ENCODE measurements at places on chromosomes 6 and 20.
A peak's percentile ranks its signal among the peaks of the same experiment; 100 is the strongest.

- peak; percentile 17 for DNase-seq
Measured at GRCh38 chr6:17015144-17015543, 86.7 kb upstream of the STMND1 start.

DNA sequence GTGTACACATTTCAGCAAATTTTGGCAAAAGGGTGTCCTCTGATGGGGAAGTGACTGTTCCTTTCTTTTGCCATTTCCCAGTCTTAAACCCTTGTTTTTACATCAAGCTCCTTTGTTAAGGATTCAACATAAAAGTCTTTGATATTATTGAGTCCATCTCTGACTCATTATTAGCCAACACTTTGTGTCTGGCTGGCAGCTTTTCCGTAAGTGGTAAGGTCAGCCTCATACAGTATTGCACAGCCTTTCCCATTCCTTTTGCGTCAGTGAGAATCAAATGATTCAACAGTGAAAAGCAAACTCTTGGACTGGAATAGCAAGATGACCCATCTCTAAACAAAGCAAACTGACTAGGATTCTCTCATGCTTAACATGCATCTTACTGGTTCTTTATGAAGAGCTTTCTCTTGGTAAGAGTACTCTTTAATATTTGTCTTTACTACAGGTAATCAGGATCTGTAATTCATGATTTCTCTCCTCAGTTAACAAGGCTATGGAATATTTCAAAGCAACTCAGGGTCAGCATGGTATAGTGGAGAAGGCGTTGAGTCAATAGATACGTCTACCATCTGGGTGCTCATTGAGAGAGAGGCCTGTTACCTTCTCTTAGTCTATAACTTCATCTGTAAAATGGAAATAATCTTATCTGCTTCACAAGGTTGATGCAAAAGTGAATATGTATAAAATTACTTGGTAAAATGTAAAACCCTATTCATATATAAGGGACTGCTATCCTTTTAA, 183.6 kb downstream of the PRL start:
- no peak for DNase-seq

DNA sequence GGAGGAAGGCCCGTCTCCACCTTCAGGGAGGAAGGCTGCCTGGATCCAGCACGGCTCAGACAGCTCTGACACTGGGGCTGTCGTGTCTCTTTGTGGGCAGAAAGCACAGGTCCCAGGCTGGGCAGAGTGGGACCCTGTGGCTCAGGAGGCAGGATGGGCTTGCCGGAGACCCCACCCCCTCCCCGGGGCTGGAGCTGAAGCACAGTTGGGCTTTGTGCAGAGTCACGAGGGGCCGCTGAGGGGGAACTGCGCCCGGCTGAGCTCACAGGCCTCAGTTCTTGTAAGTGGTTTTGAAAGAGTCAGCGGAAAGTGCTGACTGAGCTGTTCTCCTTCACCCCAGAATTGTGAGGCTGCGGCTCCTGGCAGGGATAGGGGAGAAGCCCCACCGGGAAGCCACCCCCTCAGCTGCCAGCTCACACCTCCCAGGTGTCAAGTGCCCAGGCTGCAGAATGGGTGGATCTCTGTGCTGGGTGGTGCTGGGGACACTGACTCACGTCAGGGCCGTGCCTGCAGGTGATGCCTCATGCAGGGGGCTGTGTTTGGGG, 145.5 kb upstream of the RNF24 start:
- DNase-seq: peak; percentile 54

DNA sequence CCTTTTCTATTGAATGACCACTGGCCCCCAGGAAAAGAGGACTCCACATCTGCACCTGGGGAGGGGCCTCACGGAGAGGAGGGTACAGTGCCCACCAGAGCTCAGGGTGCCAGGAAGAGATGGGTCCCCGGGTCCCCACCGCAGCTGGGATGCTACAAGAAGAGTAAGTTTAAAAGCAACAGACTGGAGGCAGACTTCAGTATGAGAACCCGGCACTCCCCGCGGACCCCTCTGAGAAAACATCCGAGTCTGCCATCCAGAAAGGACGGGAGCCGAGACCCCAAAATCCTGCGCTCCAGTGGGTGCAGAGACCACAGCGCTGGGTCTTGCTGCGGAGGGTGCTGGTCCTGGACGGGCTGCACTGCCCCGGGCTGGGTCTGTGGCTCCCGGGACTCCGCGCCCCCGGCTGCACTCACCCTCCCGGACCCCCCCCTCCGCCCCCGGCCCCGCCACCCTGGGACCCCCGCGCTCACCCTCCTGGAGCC, 350 bp downstream of the HELZ2 start:
- no peak for DNase-seq

- DNase-seq: no peak
Measured at GRCh38 chr6:100447900-100448748, 16.6 kb downstream of the SIM1 start.

DNA sequence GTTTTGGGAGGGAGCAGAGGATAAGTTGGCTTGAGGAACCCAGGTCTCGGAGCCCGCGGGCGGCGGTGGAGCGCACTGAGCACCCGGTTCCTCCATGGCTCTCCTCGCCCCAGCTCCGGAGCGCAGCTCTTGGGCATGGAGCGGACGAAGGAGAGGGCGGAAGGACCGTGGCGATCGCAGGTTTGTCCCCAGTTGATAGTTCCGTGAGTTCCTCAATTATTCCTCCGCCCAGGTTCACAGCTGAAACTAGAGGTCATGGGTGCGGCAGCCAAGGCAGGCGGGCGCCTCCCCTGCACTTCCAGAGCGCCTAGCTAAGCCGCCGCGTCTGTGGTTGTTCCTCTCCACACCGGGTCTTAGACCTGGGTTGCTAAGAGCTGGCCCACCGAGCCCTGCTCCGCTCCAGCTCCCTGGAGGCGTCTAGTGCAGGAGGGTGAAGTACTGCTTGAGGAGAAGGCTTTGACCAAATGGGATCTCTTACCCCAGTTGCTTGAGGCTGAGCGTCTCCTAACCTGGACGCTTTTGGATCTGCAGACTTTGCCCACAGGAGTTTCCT, at the start of gene HTR1B:
Gene HTR1B (minus strand): TSS at position 184 of the 553 bp plus-strand sequence. CDS start 88 bp downstream, at position 96.
- DNase-seq: no peak

DNA sequence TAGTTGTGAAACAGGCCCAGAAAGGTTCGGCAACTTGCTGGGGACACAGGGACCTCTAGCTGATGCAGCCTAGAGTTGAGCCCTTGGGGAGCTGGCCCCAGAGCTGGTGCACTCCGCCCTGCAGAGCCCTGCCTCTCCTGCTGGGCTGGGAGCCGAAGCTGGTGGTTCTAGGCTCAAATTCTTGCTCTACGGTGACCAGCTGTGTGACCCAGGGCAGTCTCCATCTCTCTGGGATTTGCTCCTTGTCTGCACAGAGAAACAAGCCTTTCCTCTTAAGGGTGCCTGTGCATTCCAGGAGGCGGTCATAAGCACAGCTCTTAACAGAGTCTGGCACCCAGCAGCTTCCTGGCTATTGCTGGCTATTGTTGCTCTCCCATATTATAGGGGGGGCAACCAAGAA, 47.4 kb downstream of the RBM38 start:
- DNase-seq: no peak

DNA sequence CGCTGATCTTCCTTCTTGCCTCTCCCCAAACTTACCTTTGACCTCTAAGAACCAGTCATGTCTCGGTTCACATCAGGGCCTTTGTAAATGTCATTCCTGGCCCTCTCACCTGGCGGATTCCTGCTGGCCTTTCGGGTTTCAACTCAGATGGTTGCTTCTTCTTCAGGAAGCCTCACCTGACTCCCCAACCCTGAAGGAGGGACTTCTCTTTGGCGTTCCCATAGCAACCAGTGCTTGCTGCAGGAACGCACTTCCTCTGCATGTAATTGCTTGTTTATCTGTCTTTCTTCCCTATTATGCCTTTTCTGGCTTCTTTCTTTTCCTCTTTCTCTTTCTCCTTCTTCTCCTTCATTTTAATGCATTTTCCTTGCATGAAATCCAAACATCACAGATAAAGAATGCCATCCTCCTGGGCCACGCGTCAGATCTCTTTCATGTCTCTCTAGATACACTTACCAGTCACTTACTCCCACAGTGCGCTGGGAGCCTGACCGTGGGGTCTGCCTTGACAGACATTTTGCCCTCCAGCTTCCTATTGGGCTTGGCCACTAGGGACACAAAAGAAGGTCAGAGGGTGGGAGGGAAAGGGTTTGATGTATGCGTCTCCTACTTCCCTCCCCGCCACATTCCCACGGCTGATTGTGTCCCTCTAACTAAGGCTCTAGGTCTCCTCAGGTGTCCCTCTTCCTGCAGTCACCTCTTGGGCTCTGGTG, 295.7 kb upstream of the TSHZ2 start:
- no peak for DNase-seq

DNA sequence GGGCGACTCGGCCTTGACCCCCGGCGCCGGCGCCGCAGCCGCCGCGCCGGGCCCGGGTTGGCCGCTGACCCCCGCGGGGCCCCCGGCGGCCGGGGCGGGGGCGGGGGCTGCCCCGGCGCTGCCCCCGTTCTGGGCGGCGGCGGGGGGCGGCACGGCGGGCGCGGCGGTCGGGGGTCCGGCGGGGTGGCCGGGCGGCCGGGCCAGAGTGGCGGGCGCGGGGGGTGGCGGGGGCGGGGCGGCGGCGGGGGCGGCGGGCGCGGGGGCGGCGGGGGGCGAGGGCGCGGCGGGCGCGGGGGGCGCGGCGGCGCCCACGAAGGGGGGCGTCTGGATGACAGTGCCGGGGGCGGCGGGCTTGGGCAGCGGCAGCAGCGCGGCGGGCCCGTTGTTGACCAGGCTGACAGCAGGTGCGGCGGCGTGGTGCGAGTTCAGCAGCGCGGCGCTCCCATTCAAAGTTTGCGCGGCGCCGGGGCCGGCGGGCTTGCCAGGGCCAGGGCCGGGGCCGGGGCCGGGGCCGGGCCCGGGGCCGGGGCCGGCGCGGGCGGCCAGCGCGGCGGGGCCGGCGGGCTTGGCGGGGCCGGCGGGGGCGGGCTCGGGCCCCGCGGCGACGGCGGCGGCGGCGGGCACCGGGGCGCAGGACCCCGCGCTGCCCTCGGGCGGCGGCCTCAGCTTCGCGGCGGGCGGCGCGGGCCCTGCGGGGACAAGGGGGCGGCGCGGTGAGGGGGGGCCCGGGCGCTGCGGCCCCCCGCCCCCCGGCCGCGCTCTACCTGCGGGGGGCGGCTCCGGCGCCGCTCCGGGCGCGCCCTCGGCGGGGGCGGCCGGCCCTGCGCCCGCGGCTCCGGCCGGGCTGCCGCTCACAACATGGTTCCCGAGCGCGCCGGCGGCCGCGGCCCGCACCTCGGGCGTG, 659 bp downstream of the TAF4 start:
- DNase-seq: no peak

- no peak for DNase-seq
Measured at GRCh38 chr6:2072453-2072852, 173.0 kb downstream of the GMDS start.

DNA sequence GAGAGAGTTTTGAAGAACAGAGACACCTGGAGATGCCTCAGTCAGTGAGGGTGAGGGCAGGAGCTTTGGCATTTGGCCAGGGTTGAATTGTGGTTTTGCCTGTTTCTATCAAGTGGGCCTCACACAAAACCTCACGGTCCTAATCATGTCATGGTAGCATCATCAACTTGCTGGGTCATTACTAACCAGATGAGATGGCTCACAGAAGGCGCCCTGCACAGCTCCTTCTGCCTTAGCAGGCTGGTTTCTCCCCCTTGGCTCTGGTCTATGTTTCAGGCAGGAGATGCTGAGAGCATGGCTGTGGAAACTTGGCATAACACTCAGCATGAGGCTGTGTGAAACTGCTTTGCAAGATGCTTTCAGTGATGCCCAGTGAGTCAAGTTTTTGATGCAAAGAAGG, 99.3 kb downstream of the LRRC1 start:
- DNase-seq: peak; percentile 21

GRCh38 chr6:152184573-152184916, 377.1 kb downstream of the ESR1 start:
- no peak for DNase-seq

DNA sequence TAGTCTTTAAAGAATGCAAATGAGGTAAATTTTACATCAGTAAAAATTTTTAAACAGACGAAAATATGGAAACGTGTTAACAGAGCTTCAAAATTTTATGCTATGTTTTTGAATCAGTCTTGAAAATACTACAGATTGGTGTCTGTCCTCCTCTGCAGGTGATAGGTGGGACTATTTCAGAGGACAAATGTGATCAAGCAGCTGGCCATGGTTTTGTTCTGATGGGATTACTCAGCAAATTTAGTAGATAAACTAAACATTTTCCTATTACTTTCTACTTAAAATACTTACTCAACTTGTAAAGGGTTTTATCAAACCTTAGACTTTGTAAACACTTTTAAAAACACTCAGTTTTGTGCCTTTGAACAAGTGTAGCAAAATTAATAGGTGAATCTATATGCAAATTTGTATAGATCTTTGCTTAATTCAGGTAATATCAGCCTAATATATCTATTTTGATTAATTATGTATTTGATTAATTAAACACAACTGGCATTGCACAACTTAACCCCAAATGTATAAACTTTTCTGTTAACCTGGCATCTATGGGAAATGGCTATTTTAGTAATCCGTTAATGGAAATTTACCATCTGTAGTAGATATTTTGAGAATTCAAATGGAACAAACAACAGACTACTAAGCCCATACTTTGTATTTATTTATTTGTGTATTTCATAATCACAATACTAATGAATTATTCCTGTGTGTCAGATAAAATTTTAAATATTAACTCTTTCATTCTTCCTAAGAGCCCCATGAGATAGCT, 22.5 kb downstream of the ADGRB3 start:
- DNase-seq: no peak

DNA sequence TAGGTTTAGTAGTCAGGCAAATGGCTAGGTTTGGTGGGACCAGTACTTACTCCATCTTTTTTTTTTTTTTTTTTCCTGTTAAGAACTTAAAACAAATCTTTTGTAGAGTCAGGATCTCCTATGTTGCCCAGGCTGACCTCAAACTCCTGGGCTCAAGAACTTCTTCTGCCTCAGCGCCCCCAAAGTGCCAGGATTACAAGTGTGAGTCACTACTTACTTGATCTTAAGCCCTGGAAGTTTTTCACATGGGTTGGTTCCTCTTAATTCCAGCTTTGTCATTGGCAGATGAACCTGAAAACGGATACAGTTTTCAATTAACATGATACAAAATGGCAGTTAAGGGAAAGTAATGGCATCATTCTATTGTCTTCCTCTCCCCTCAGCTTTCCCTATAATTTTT, 179.4 kb upstream of the JAG1 start:
- no peak for DNase-seq

DNA sequence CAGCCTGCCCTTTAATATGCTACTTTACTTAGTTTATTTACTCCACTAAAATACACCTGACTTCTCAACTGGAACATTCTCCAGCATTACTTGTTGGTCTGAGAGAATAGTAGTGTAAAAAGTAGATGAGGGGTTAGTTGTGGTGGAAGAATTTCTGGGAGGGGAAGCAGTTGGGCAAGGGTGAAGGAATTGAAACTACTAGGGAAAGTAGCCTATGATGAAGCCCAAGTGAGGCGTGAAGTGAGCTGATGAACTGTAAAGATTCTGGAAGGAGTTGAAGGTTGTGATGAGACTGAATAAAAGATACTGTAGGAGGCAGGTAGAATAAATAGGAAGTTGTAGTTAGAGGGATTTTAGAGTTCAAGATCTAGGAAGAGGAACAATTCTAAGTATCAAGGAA, 72.5 kb downstream of the ITCH start:
- DNase-seq: no peak

DNA sequence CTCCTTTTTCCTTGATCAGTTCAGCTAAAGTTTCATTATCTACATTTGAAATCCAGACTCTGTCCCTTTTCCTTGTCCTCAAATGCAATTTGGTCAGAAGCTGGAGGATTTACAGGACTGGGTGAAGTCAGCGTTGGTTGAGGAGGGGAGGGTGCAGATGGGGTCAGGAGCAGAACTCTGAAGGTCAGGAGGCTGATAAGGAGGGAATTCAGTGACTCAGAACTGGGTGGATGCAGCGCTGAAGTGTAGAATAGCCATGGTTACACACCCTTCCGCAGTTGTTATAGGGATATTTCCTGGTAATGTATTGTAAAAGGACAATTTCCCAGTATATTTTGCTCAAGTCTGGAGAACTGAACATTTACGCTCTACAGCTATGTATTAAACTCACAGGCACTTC, 133.1 kb upstream of the FOXA2 start:
- no peak for DNase-seq
